ENCODE measurements at places on chromosomes 2 and 18. TPM values are rescaled to one million over a fixed set of nuclear protein-coding genes. Genes with fewer than 3 reads are reported as not detected.

The TDRD15 gene
- total RNA-seq = not detected

The KCNG3 gene
- 0.29 TPM for total RNA-seq

The CPO gene
- total RNA-seq = not detected

The CLK1 gene
- 78.1 TPM for total RNA-seq

The TRIM43 gene
- total RNA-seq = not detected

The NOL4 gene
- total RNA-seq = not detected

The ABCG8 gene
- not detected for total RNA-seq

The REEP1 gene
- total RNA-seq = not detected

The DCDC2C gene
- not detected for total RNA-seq

The ASB18 gene
- not detected for total RNA-seq

The PHLPP1 gene
- 4.1 TPM for total RNA-seq

The SGPP2 gene
- total RNA-seq = 0.10 TPM

The EFR3B gene
- 1.1 TPM for total RNA-seq

The IGFBP2 gene
- 3.5 TPM for total RNA-seq

The SERPINB10 gene
- 0.60 TPM for total RNA-seq

The CHRNG gene
- total RNA-seq = not detected

The RTP5 gene
- not detected for total RNA-seq

The IL36B gene
- total RNA-seq = not detected

The CPLX4 gene
- total RNA-seq = not detected

The INPP5D gene
- total RNA-seq = 0.24 TPM

The SP5 gene
- not detected for total RNA-seq

The RIF1 gene
- total RNA-seq = 31.5 TPM

The OXER1 gene
- not detected for total RNA-seq

The MARS2 gene
- total RNA-seq = 4.1 TPM

The ADRA2B gene
- not detected for total RNA-seq

The NHEJ1 gene
- 24.1 TPM for total RNA-seq

The C1QL2 gene
- not detected for total RNA-seq

The DYNAP gene
- total RNA-seq = not detected

The TMEM163 gene
- total RNA-seq = 10.7 TPM

The TCF23 gene
- total RNA-seq = not detected

The ZNF396 gene
- total RNA-seq = 2.2 TPM

The CERKL gene
- total RNA-seq = not detected

The COLEC12 gene
- 103 TPM for total RNA-seq

The CREG2 gene
- total RNA-seq = 0.59 TPM

The NT5C1B gene
- total RNA-seq = not detected

The WDR75 gene
- 62.5 TPM for total RNA-seq

The ACADL gene
- not detected for total RNA-seq

The CD207 gene
- not detected for total RNA-seq

All from RPMI7951 (cell line).